Stimulated activated CD4-positive, alpha-beta T cell treated with anti-CD3 and anti-CD28 coated beads, TNF-alpha, amount 100 ng/mL, for 1 hour (primary cell): ENCODE measurements at places on chromosomes 7 and 10.

DNA sequence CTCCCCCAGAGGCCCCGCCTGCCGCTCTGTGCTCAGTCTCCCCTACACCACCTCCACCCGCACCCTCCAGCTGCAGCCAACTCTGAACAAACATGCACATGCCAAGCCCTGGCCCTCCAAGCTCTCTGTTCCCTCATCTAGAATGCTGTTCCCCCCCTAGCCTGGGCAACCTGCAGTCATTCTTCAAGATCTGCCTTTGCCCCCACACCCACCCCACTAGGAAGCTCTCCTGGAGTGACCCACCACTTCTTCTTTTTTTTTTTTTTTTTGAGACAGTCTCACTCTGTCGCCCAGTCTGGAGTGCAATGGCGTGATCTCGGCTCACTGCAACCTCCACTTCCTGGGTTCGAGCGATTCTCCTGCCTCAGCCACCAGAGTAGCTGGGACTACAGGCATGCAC lies 13.7 kb downstream of the MYL10 start:
- DNase-seq: no peak

DNA sequence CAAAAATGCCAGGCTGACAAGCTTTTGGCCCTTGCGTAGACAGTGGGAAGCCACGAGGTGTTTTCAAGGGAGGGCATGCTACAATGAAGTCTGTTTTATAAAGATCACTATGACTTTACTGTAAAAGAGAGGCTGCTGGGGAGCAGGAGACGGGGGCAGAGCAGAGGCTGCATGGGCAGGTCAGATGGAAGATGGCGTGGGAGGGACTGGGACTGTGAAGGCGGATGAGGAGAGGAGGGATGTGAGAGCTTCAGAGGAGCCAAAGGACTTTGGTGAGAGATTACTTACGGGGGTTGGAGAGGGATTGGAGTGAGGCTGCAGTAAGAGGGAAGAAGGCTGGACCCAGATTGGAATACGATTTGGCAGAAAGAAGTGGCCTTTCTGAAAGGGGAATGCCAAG lies 86.6 kb upstream of the PCBD1 start:
- DNase-seq: no peak

GRCh38 chr10:34814223-34814912 lies 728 bp downstream of the PARD3 start:
- no peak for DNase-seq

DNA sequence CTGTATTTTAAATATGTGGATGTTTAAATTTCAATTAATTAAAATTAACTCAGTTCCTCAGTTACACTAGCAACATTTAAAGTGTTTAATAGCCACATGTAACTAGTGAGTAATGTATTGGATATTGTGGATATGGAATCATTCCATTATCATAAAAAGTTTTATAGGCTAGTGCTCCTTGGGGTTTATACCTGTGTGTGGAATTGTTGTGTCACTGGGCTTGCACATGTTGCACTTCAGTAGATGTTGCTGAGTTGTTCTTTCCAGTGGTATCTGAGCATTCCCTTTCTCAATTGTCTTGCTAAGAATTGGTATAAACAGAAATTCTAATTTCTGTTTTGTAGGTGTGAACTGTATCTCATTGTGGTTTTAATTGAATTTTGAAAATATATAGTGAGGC lies 113.0 kb downstream of the ADK start:
- DNase-seq: no peak
